ENCODE measurements at places on chromosomes 1 and 21. TPM values are rescaled to one million over a fixed set of nuclear protein-coding genes. Genes with fewer than 3 reads are reported as not detected.

Gene RNU1-4
- total RNA-seq: not detected

Gene GIPC2
- total RNA-seq: 1.5 TPM

Gene TBX15
- 260 TPM for total RNA-seq

Gene CD84
- 1.1 TPM for total RNA-seq

Gene HES3
- not detected for total RNA-seq

Gene FCGR2B
- 4.8 TPM for total RNA-seq

Gene TNFRSF4
- not detected for total RNA-seq

Gene CDK18
- total RNA-seq: 1.2 TPM

Gene CCDC30
- total RNA-seq: 0.24 TPM

Gene LCE3B
- not detected for total RNA-seq

Gene DLGAP3
- total RNA-seq: not detected

Gene IL10
- 0.34 TPM for total RNA-seq

- DNase-seq: no peak
Measured at GRCh38 chr1:98003442-98003841, 82.6 kb upstream of the DPYD start.

GRCh38 chr1:53810007-53810406 is 28.1 kb downstream of the NDC1 start:
- DNase-seq: no peak

GRCh38 chr1:1074631-1075147 is 583 bp upstream of the RNF223 start:
- no peak for DNase-seq

DNA sequence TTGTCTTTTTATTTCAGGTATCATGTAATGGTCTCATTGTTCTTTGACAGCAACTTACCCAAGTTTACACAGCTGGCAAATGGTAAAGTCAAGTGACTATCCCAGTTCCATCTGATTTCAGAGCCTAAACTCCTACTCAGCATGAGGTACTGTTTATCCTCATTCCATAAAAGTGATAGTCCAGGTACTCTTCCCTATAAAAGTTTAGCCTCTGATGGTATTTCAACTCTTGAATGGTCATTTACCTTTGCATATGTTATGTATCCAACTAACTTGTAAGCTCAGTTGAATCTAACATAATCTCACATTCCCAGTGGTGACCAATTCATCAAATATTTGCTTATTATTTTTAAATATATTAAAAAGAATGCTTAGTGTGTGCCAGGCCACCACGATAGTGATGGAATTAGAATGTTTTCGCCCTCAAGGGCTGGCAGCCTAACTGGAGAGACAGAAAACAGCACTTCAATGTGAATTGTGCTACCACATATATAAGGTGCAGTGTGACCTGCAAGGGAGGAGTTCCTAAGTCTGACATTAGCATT is 307.1 kb downstream of the CTH start:
- no peak for DNase-seq

- no peak for DNase-seq
Measured at GRCh38 chr1:192830595-192831246, 21.9 kb downstream of the RGS2 start.

- no peak for DNase-seq
Measured at GRCh38 chr1:31005198-31005597, 60.3 kb downstream of the PUM1 start.

- no peak for DNase-seq
Measured at GRCh38 chr1:198075296-198075695, 81.5 kb upstream of the NEK7 start.

DNA sequence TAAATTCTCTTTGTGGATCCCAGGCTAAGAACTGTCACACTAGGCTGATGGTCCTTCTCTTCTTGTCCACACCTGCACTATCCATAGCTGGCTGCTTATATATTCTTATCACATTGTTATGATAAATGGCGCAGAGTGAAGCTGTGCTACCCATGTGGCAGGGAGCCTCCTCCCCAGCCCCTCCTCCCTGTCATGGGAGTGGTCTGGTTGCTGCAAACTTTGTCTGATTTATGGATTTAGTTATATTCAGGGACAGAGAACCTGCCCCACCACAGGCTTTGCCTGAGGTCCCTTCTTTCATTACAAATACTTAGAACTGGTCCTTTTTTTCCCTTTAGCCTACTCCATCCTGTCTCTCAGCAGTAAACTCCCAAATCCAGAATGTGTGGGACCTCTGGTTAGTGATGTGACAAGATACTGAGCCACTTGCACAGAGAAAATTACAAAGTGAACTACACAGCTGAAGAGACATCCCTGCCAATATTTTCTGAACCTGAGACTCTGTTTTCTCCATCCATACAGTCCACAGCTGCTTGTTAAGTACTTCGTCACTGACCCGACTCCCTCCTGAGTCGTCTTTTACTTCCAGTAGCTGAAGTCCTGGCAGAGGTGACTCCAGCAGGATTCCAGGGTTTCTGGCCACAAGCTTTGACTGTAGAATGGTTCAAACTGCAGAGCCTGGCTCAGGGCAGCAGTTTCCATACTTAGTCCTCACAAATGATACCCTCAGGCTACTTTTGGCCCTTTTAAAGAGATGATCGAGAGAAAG is 37.6 kb downstream of the PTGFRN start:
- DNase-seq: no peak

- DNase-seq: no peak
Measured at GRCh38 chr1:228351850-228352249, 54.8 kb downstream of the TRIM11 start.

GRCh38 chr1:199918196-199918769 is 109.2 kb upstream of the NR5A2 start:
- DNase-seq: no peak

DNA sequence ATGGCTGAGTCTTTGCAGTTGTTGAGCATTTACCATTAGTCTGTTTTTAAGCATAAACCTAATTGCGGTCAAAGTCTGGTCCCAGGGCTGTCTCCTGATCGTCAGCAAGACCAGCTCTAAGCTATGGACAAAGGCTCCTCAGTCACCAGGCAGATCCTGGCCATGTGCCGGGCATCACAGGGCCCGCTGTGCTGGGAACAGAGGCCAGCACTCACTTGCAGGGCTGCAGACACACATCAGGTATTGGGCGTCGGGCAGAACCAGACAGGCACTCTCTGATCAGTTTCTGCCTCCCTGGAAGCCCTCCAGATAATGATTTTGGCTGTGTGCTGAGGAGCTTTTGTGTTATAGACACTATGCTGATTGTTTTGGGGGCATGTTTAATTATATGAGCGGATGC is 26.6 kb downstream of the TMEM51 start:
- DNase-seq: no peak

GRCh38 chr1:51301152-51301843 is 29.1 kb downstream of the TTC39A start:
- DNase-seq: no peak

DNA sequence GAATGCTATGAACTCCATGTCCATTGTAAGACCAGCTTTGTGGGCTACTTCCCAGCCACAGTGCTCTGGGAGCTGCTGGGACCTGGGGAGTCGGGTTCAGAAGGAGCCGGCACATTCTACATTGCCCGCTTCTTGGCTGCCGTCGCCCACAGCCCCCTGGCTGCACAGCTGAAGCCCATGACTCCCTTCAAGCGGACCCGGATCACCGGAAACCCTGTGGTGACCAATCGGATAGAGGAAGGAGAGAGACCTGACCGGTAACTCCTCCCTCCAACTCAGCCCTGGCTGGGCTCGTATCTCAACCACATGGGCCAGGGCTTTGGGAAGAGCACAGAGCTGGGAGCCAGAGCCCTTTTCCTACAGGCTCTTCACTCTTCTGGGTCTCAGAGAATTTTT is 15.4 kb downstream of the MOV10 start:
- no peak for DNase-seq

DNA sequence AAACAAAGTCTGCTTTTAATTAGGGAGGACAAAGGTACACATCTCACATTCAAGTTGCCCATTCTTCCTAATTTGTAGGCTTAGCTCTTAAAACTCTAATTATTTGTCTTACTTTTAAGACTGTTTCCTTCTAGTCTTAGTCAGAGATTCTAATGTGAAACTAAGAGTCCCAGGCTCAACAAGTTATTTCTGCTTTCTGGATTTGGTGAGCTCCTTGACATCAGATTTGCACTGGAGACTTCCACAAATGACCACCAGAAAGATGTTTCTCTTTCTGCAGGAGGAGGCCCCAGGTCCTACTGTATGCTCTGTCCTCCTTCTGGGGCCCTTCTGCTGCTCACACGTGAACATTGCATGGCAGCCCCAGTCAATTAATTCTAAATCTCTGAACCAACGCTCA is 194.2 kb upstream of the JUN start:
- DNase-seq: no peak

GRCh38 chr1:152325111-152325510 is at the start of gene FLG:
TSS of gene FLG (minus strand) at chr1:152325239. CDS start at chr1:152315456, 9,783 bp downstream.
- DNase-seq: no peak

DNA sequence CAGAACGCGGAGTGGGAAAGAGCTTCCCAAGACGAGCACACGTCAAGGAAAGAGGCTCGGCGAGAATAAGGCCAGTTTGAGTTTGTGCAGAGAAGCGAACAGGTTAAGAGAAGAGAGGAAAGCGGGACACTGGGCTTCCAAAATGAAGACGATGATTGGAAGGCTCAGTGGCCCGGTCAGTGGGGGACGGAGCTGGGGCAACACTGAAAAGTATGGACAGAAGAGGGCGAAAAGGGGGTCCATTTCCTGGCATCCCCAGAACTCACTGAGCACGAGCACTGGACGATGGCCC is 258 bp downstream of the CCT3 start:
- DNase-seq: no peak

- no peak for DNase-seq
Measured at GRCh38 chr1:109628540-109629321, 9.1 kb downstream of the AMPD2 start.

- DNase-seq: no peak
Measured at GRCh38 chr1:180640531-180640949, 8.7 kb downstream of the XPR1 start.

GRCh38 chr1:40898431-40898901 is 36.3 kb upstream of the CITED4 start:
- no peak for DNase-seq

- no peak for DNase-seq
Measured at GRCh38 chr1:37954316-37954971, 7.6 kb upstream of the INPP5B start.

DNA sequence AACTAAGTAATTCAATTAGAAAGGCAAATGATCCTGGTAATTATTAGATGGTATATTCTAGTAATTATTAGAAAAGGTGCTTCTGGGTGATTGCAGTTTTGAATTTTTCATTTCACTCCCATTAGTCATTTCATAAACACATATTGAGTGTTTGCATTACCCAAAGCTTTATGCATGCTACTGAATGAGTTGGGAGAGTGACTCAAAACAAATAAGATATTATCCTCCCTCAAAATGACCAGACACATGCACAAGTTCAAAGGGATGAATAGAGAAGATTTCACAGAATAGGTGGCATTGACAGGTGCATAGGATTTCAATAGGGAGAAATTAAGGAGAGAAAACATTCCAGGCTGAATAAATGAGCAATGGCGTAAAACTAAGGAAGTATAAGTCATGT is 84.7 kb downstream of the PHTF1 start:
- DNase-seq: no peak

All from gastrocnemius medialis (tissue), 4 donors.